Activated effector memory CD4-positive, alpha-beta T cell treated with Interleukin-2 at 50 U/mL for 16 hours (primary cell): ENCODE measurements at places on chromosomes 4 and X.

DNA sequence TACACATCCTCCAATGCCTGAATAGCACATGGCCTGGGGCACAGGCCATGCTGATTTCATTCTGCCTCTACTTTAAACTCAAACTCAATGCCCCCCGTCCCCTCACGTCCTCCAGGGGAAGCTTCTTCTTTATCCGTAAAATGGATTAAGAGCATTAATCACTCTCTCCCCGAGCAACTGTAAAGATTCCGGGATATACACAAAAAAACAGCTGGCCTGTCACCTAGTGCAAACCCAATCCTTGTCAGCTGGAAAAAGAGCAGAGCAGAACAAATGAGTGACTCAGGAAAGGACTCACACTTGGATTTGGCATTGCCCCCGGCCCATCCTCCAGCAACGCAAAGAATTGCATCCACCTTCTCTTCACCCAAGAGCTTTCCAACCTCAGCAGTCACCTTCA is 7.8 kb downstream of the QDPR start:
- no peak for DNase-seq

DNA sequence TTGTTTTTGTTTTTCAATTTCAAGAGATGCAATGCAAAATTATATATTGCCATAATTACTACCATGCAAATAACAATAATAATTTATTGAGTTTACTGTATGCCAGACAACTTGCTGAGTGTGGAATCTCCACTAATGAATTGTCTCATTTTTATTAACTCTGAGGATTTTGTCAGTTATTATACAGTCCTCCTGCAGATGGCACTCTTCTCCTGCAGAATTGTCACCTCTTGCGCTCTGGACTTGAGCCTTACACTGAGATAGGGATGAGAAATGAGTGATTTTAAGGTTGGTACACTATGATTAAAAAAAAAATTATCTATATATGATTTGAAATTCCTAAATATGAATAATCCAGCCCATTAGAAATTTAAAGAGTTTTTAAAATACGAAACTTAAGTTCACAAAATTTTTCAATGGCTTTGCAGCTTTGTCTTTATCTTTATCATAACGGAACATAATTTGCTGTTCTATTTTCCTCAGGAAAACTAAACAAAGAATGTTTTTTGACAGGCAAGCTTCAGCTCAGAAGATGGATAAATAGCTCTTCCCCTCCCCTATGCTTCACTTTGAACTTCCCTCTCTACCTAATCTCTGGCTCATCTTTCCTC is 12.7 kb upstream of the PAQR3 start:
- DNase-seq: no peak

GRCh38 chrX:135985973-135986310 is 707 bp downstream of the SLC9A6 start:
- DNase-seq: no peak

DNA sequence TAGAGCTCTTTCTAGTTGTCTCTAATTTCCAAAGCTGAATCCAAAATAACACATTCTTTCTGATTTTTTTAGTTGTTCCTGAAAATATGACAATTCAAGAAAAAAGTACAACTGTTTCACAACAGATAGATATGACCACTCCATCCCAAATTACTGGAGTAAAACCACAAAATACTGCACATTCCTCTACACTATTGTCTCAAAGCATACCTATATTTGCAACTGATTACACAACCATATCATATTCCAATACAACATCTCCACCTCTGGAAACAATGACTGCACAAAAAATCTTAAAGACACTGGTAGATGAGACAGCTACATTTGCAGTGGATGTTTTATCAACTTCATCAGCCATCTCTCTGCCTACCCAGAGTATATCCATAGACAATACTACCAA is 43.6 kb downstream of the ADGRG4 start:
- DNase-seq: no peak

GRCh38 chr4:184016759-184017668 is 111.9 kb downstream of the STOX2 start:
- no peak for DNase-seq

DNA sequence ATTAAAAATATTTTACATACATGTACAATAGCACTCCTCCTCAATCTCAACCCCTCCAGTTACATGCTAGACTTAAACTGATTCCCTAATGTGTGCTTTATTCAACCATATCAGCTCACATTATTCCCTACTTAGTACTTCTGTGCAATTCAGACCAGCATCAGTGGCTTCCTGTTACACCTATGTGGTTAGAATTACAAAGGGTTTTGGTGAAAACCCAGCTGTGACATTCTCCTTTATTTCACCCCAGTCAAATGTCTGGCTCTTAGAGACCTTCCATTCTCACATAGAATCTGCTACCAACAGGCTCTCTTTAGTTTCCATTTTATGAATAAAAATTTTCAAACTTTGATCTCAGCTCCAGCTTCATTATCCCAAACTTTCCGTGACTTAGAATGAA is 85.2 kb upstream of the SLC7A11 start:
- no peak for DNase-seq
